ENCODE measurements at places on chromosomes 6 and 20.

DNA sequence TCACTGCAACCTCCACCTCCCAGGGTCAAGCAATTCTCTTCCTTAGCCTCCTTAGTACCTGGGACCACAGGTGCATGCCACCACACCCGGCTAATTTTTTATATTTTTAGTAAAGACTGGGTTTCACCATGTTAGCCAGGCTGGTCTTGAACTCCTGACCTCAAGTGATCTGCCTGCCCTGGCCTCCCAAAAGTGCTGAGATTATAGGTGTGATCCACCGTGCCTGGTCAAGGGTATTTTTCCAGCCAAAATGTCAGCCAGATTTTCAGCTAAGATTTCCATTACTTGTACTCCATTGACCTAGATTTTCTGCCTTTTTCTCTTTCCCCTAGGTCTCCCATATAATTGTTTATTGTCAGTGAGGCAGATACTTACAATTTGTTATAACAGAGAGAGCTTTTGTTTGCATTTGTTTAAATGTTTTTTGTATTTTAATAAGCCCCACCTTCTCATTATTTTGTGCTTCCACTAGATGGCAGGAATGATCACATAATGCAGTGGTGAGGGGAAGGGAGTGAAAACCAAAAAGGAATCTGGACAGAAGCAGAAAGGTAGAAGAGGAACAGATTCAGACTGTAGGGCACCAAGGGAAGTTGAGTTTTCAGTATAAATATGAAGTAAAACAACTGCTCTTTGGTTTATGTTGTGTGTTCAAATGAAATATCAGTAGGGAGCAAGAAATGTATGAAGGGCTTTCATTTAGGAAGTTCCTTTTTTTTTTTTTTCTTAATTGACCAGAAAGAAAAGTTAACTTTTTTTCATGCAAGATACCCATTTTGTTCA is 29.7 kb downstream of the RPF2 start:
- DNase-seq: peak; percentile 50

GRCh38 chr6:85252085-85252484 is 197.8 kb upstream of the NT5E start:
- DNase-seq: no peak

- DNase-seq: no peak
Measured at GRCh38 chr20:17735959-17736621, 36.3 kb downstream of the BANF2 start.

DNA sequence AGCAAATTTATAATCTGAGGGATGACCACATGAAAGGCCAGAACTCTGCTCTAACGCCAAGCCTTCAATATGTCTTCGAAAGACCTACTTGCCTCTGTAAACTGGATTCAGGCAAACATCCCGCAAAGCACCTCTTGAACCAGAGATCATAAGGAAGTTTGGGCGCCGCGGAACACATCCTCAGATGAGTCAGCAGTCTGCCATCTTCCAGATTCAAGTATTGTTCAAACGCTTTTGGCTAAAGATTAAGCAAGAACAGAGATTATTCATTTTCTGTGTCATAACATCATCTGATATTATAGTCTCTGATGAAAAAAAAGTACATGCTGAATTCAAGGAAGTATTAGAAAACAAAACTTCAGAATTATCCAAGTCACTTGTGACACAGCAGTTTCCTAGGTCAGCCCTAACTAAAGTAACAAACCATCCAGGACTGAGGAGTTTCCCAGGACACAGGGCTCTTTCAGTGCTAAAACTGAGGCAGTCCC is 20.8 kb downstream of the TBC1D7 start:
- DNase-seq: peak; percentile 59

GRCh38 chr6:13427801-13428582 is 59.4 kb downstream of the GFOD1 start:
- peak; percentile 80 for DNase-seq

DNA sequence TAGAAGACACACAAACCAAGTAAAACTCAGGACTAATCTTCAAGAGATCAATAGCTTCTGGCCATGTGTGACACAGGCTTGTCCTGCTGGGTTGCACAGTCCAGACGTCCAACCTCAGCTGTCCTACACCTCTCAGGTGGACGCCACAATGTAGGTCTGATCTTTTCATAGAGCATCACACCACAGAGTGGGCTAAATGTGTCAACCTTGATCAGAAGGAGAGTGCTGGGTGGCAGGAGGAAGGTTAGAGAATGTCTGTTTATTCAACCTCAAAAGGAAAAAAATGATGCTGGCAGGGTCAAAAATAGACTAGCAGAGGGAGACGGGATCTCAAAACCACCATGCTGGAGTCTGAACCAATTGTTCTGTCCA is 41.7 kb downstream of the GFOD1 start:
- DNase-seq: no peak

DNA sequence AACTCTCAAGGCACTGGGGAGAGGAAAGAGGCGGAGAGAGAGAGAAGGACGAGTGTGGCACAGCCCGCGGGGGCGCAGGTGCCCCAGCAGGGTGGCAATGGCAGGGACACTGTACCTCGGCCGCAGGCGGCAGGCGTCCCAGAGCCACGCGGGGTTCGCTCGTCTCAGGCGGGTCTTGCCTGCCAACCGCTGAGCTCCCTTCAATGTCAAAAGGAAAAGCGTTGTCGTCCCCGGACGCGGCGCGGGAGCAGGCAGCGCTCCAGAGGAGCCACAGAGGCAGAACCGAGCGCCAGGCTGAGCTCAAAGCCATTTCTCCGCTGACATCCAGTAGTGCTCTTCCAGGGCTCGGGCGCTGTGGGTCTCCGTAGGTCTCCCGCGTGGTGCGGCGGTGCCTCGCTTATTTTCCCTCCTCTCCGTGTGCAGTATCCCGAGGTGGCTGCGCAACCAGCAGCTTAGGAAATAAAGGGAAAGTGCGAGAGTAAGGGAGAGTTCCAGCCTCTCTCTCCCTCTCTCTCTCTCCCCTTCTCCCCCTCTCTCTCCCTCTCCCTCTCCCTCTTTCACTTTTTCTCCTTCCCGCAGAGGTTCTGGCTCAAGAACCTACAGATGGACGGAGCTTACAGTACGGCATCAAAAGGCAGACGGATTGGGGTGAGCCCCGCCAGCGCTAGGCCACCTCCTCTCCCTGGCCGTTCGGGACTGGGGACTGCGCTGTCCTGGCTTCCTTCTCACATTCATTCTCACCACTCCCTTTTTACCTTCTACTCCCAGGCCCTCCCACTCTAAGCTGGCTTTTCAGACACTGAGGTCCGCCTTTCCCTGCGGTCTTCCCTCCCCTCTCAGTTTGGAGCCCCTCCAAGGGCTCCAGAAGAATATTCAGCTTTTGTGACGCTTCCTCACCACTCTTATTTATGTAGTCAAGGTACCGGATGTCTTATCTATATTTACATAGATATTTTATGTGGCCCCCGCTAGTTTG is at the start of gene LAMA4:
LAMA4 (minus strand) TSS at position 727 of the 976 bp plus-strand sequence; CDS start at position 310, 417 bp downstream.
- DNase-seq: no peak

GRCh38 chr6:43858161-43859153 is 88.4 kb downstream of the VEGFA start:
- DNase-seq: no peak

DNA sequence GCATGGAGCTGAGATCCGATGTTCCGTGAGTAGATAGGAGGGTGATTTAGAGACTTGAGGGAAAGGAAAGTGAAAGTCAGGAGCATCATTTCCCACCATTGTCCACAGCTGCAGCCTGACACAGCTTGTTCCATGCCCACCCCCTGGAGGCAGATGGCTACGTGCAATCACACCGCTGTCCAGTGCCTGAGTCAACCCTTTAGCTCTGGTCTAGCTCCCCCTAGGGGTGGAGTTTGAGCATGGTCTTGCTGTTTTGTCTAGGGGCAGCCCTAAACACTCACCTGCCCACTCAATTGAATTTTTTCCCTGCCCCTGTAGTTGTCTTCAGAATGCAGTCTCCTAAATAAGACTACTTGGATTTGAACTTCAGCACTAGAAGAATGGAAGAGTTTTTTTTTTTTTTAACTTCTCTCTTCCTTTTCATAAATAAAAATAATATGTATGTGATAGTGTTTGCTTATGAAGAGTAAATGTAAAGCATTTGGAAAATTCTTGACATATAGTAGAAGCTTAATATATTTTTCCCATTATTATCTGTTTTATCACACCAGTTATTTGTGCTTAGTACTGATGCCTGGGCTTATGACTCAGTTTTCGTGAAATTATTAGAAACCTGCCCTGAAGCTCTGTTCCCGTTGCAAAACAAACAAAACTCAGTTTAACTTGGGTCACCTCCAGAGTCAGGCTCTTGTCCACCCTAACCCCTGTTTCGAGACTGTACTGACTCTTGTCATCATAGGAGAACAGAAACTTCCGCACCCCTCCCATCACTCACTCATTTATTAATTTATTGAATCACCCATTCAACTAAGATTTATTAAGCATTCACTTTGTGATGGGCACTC is 814.8 kb downstream of the MAFB start:
- no peak for DNase-seq

- no peak for DNase-seq
Measured at GRCh38 chr6:158174514-158174913, 6.4 kb downstream of the GTF2H5 start.

DNA sequence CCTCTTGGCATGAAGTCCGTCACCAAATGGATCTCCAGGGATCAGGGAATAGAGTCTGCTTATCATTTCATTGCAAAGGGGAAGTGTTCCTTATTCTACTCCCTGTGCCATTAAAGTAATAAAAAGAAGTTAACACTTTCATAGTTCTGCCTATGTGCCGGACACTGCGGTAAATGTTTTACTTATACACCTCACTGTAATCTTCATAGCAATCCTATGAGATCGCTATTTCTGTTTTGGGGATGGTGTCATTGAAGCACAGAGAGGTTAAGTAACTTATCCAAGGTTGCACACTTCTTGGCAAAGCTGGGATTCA is 177.7 kb downstream of the TSHZ2 start:
- DNase-seq: no peak

DNA sequence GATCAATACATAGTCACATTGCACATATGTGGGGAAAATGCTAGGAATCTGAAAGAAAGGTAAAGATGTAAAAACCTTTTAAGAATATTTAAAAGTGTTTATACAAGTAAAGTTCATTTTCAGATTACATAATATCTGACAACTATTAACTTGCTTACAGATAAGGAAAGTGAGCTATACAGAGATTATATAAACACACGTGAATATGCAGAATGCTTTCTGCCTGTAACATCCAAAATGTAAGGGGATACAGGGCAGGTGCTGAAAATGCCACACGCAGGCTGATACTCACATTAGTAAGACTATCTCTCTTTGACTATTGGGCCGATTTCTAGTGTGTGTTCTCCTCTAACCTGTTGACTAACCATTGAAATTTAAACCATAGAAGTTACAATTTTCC is 17.9 kb upstream of the MAP7 start:
- DNase-seq: no peak

DNA sequence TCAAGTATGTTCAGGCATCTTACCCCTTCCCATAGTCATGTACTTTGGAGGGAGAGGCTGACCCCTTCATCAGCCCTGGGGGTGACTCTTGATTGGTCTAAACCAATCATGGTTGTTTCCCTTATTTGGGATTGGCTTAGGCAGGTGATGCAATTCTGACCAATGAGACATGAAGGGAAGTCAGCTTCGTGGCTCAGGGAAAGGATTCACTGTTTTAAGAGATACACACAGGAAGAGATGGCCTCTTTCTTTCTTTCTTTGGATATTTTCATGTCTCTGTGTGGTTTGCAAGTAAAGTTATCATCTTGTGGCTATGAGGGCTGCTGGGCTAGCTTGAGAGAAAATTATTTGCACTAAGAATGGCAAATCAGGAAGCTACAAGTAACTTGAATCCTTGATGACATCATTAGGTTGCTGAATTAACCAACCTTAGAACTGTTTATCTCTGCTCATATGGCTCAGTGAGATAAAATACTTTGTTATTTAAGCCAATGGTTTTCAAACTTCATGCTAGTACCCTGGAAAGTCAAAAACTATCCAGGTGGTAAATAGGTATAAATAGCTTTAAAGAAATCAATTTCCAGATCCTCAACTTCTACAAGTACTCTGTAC is 144.2 kb upstream of the CENPW start:
- no peak for DNase-seq

- DNase-seq: no peak
Measured at GRCh38 chr20:63711085-63711645, 3.3 kb downstream of the ZGPAT start.

DNA sequence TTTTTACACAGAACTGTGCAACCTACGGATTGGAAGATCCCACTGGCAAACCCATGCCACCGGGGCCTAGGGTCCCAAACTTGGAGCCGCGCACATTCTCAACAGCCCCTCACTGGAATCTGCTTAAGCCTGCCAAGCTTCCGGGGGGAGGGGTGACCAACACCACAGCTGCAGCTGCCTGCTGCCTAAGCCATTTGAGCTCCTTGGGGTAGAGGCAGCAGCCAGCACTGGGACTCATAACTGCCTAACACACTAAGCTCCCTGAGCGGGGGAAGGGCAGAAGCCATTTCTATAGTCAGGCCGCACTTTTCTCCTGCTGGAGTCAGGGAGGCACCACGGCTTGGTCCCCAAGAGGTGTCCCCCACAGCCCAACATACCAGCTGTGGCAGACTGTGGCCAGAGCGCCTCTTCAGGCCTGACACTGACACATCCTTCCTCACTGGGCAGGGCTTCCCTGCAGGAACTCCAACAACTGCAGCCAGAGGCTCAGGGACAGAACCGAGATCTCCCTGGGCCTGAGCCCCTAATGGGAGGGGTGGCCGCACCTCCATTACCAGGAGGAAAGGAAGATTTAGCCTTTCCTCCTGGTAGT is 270.3 kb upstream of the ECI2 start:
- DNase-seq: no peak

GRCh38 chr6:41966961-41967311 is 25.3 kb upstream of the CCND3 start:
- DNase-seq: no peak

DNA sequence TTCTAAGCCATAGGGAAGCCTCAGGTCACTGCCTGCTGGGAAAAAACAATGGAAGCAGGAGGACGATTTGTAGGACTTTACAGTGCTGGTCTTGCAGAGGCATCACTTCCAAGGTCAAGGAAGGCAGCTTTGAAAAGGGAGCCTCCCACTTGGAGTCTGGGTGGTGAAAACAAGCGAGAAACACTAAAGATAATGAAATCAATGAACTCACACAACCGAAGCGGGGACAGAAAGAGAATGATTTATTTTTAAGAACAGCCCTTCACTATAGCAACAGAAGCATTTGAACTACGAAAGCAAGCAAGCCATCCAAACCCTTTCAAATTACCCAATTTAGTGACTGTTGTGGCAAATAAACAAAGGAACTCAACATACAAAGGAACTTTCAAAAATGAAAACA is 227.5 kb downstream of the THBS2 start:
- no peak for DNase-seq

GRCh38 chr20:33847006-33847405 is 35.9 kb downstream of the CHMP4B start:
- no peak for DNase-seq

GRCh38 chr6:116278481-116278829 is 1.3 kb downstream of the TSPYL1 start:
- DNase-seq: no peak

DNA sequence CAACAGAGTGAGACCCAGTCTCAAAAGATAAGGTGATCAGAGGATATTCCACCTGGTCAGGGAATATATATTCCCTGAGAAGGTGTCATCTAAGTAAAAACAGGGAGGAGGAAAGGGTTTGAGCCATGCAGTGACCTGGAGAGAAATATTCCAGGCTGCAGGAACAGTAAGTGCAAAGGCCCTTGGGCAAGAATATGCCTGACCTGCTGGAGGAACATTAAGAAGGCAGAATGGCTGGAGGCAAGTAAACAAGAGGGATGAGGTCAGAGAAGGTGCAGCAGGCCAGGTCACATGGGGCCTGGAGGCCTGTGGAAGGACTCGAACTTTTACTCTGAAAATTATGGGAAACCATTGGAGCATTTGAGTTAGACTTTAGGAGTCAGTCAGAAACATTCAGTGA is 6.7 kb downstream of the DEF6 start:
- no peak for DNase-seq

- DNase-seq: no peak
Measured at GRCh38 chr6:143696664-143697000, 18.9 kb downstream of the PHACTR2 start.
